CD4-positive, alpha-beta T cell (primary cell): ENCODE measurements at places on chromosomes 6 and 20.
A peak's percentile ranks its signal among the peaks of the same experiment; 100 is the strongest.

GRCh38 chr6:15768999-15769398, 106.2 kb upstream of the DTNBP1 start:
- DNase-seq = no peak

DNA sequence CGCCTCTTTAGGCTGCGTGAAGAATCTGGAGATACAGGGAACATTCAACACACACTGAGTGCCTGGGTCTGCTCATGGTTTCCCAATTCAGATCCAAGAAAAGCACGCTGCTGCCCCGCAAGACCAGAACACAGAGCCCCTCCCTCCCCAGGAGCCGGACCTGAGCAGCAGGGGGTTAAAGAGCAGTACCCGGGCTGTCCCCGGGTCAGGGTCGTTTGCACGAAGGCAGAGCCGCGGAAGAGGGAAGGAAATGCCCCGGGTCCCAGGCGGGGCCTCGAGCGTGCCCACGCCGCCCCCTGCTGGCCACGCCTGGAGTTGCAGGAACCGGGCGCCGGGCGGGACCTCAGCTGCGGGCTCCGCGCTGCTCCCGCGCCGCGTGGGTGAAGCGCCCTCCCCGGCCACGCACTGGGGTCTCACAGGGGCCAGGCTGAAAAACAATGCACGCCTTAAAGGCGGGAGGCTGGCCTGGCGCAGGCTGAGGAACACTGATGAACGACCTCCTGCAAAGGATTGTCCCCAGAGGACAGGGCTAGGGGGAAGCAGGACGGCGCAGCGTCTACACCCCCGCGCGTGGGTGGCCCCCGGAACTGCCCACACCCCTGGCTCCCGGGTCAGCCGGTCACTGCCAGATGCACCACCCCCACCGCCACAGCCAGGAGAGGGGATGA, 48.9 kb downstream of the ANKRD60 start:
- DNase-seq = peak; percentile 82

DNA sequence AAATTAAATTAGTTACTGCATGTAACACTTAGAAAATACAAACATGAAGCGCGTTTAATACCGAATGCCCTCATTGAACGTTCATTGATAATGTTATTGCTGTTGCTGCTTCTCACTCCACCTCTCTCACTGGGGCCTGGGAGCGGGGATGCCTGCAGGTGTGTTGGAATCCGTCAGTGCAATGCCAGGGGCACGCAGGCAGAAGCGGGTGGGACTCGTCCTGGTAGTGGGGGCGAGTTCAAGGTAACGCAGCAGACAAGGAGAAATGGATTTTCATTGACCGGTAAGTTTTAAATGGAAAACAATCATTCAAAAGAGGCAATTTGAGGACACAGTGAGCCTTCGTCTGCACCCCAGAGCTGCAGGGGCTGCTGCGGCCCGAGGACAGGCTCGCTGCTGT, 71.2 kb upstream of the AFDN start:
- no peak for DNase-seq

- DNase-seq = no peak
These were observed 131.2 kb upstream of the KCNG1 start for GRCh38 chr20:51153867-51154707.

DNA sequence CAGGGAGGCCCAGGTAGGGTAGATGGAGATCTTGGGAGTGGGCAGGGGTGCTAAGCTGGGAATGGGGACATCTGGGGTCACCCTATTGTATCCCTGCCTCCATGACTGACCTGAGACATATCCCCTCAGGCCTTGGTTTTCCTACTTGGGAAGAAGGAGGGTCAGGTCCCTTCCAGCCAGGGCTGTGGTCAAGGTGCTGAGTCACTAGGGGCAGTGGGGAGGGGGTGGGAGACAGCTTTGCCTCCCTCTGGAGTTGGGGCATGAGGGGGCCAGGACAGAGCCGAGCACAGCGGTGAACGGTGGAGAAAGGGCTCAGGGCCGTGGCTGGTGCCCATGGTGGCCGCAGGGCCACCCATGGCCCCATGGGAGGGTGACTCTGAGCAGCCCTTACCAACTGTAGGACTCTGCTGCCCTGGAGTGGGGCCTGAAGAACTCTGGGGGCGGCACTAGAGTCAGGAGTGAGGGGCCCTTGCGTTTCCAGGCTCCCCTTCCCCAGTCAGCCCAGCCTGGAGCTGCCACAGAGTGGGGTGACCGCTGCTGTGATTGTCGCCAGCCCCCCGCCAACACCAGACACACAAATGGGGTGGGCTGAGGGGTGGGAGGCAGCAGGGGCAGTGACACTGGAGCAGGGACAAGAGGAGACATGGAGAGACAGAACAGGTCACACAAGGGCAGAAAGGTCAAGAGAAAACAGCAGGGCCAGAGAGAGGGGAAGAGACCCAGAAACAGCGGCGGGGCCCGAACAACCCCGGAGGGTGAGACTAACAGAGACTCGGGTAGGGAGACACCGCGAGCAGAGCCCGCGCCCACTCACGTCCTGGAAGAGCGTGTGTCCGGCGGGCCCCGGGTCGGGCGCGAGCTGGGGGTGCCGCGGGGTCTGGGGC, 576 bp downstream of the NECAB3 start:
- no peak for DNase-seq

GRCh38 chr6:21594416-21595281, 1.1 kb downstream of the SOX4 start:
- DNase-seq = peak; percentile 26

GRCh38 chr6:142716097-142716496, 228.9 kb downstream of the HIVEP2 start:
- DNase-seq = no peak

DNA sequence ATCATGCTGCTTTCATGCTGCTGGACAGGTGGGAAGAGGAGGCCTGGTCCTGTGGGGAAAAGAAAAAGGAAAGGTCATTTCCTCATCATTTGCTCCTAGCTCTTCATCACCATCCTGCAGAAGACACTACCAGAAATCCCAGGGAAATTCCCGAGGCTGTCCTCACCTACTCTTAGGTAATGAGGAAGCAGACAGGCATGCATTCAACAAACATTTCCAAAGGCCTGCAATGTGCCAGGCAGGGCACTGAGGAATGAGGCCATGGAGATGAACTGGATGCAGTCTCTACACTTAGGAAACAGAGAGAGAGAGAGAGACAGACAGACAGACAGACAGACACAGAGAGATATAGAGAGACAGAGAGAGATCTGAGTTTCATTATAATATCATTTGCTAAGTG, 83.0 kb upstream of the MRPS10 start:
- no peak for DNase-seq

- DNase-seq = no peak
These were observed 208.0 kb downstream of the ARHGAP18 start for GRCh38 chr6:129501740-129502660.

GRCh38 chr20:17344790-17345189, 118.0 kb downstream of the PCSK2 start:
- DNase-seq = no peak

GRCh38 chr6:3442431-3443220, 14.2 kb downstream of the SLC22A23 start:
- DNase-seq = no peak

GRCh38 chr20:63941282-63942081, 14.7 kb downstream of the UCKL1 start:
- DNase-seq = peak; percentile 86

- no peak for DNase-seq
These were observed 6.0 kb downstream of the PNLDC1 start for GRCh38 chr6:159806021-159806458.

DNA sequence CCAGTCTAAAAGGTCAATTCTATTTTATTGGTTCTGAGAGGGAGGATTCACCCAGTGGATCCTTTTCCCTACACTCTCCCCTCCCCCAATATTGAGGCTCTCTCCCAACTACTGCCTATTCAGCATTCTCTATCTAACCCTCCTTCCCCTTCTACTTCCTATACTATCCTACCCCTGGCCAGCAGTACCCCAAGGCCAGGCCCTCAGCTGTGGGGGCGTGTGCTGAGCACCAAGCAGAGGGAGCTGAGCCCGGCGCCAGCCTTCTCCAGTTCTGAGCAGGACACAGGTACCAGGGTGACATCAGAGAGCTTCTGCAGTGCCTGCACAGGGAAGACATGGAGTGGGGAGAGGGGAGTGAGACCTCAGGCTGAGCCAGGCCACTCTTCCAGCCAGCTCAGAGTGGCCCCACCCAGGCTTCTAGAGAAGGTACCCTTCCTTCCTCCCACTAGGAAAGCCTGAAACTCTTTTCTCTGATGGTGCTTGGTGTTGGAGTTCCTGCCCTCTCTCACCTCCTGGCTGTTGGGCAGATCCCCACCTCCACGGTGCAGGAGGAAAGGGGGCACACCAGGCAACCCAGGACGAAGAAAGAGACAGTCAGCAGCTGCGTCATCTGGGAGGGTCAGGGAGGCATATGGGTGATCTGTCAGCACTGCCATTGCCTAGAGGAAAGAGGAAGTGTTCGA, 1.9 kb downstream of the DDAH2 start:
- DNase-seq = no peak

GRCh38 chr20:22536956-22537756, 47.2 kb downstream of the FOXA2 start:
- no peak for DNase-seq

DNA sequence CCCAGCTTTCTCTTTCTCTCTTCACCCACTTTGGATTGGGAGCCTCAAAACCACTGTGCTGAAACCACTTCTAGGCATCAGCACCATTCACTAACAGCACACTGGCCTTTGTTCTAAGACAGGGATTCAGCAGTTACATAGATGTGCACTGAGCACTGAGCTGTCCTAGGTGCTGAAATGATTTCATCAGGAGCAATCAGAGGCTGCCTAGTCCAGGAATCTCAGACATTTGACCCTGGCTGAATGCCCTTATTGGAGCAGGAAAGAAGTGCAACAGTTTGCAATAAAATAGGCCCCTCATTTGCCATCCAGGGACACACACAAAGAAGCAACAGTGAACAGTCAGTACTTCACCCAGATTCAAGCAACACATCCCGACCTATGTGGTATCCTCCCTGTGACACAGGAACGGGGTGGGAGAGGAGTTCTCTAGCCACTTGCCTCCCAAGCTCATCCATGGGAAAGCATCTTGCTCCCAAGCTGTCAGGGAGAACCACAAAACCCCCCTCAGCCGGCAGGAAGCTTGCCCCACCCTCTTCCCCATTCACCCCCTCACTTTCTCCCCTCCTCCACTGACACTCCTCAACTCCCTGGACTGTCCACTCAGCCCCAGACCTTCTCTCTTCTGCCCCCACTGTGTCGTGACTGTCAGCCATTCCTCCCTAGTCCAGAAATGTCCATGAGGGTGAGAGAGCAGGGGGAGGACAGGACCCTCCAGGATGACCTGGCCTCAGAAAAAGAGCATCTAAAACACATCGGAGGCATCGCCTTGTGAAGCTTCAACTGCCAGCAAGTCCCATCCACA, 304.4 kb downstream of the PREX1 start:
- no peak for DNase-seq

DNA sequence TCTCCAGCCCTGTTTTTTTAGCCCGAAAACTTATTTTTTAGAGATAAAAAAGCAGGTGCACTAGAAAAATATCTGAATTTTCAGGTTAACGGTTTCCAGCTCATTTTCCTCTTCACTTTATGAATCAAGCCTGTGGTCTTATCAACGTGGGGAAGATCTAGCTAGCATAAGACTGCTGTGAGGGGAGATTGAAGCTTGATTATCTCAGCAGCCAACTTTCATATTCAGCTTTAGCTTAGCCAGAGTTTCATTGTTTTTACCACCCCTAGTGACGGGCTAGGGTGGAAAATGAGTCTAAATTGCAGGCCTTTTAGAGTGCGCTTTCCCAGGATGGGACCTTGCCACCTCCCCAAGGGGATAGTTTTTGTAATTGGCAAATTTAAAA, 11.9 kb upstream of the RBM38 start:
- DNase-seq = no peak

GRCh38 chr20:59308493-59309201, 8.2 kb downstream of the EDN3 start:
- DNase-seq = no peak

- DNase-seq = no peak
These were observed 716.0 kb upstream of the EYS start for GRCh38 chr6:66423047-66423446.

GRCh38 chr6:168525926-168526630, 85.1 kb downstream of the SMOC2 start:
- DNase-seq = no peak

- no peak for DNase-seq
These were observed 20.8 kb upstream of the TRAF3IP2 start for GRCh38 chr6:111626441-111626840.

- DNase-seq = no peak
These were observed 198.6 kb upstream of the THBS2 start for GRCh38 chr6:169452117-169452868.

DNA sequence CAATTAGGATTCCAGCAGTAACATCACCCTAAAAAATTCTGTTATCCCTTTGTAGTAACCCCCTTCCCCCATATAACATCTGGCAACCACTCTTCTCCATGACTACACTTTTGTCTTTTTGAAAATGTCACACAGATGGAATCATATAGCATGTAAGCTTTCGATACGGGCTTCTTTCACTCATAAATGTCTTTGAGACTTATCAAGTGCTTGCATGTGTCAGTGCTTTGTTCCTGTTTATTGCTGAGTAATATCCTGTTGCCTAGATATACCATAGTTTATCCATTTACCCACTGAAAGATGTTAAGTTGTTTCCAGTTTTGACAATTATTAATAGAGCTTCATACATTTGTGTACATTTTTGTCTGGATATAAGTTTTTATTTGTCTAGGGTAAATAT, 10.4 kb upstream of the SNPH start:
- DNase-seq = no peak

DNA sequence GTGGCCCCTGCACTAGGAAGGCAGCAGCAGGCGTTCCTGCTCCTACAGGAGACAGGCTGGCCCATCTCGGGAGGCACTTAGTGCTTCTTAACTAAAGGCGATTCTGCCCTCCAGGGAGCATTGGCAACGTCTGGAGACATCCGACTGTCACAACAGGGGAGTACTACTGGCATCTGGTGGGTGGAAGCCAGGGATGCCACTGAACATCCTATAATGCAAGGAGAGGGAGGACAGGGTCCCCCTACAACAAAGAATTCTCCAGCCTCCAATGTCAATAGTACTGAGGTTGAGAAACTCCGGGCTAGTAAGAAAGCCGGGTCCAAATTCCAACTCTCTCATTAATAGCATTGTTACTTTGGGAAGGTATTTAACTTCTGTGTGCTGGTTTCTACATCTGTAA, 119.4 kb upstream of the ARMC2 start:
- DNase-seq = no peak

- DNase-seq = no peak
These were observed 26.4 kb upstream of the MPC1 start for GRCh38 chr6:166408936-166409755.

GRCh38 chr6:394641-395289, 3.2 kb downstream of the IRF4 start:
- DNase-seq = no peak

- no peak for DNase-seq
These were observed 184.2 kb downstream of the CDH4 start for GRCh38 chr20:61436283-61436666.
